NCI-H748 treated with DMSO at 0.1 percent for 48 hours (cell line): ENCODE measurements at places on chromosomes 3 and 15.
A peak's percentile ranks its signal among the peaks of the same experiment; 100 is the strongest.

DNA sequence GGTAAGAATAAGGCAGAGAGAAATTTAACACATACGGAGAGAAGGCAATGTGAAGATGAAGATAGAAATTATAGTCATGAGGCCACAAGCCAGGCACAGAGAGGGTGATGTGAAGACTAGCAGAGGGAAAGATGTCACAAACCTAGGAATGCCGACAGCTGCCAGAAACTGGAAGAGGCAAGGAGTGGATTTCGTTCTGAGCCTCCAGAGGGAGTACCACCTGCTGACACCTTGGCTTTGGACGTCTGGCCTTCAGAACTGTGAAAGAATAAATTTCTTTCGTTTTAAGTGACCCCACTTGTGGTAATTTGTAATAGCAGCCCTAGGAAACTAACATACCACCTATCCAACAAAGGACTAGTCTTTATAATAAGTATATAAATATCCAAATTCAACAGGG is 5.0 kb upstream of the SGO1 start:
- no peak for DNase-seq

- no peak for DNase-seq
Observed at GRCh38 chr3:65623362-65623761, 415.4 kb downstream of the MAGI1 start.

- DNase-seq = no peak
Observed at GRCh38 chr15:37115538-37115937, 15.2 kb upstream of the MEIS2 start.

GRCh38 chr15:36218322-36218721 is 361.1 kb upstream of the CDIN1 start:
- DNase-seq = no peak

DNA sequence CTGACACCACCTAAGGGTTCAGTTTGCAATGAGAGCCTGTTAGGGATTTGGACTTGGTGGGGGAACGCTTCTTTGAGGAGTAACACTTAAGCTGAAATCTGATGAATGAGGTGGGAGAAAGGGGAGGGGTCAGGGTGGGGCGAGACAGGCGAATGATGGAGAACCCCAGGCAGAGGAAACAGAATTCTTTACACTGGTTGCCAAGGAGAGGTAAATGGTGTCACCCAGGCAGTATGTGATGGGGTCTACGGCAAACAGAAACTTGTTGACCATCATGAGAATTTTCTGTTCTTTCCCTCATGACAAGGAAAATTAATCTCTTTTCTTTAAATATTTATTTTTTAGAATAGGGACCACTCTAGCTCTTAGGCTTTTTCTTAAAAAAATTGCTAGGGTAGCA is 157.2 kb upstream of the MITF start:
- no peak for DNase-seq

DNA sequence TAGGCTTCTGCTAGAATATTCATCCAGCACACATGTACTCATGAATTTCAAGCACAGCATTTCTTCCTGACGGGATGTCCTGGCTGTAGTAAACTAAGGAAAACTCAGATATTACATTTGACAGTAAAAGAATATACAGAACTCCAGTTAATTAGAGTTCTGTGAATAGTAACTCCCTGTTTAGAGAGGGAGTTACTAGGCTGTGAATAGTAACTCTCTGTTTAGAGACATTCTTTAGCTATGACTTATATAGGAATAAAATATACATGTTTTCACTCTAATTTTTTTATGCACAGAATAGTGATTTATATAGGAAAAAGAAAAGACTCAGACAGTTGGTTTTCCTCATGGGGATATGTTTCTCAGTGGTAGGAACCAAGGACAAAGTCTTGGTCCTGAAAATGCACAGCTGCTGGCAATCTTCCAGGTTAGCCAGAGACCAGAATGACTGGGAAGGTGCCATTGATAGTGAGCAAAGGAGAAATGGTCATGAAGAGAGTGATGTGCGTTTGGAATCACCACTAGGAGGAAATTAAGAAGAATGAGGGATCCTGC is 480.7 kb upstream of the THBS1 start:
- no peak for DNase-seq

- DNase-seq = peak; percentile 71
Observed at GRCh38 chr15:93942269-93942694, 289.1 kb upstream of the MCTP2 start.

GRCh38 chr3:113054552-113054951 is 63.8 kb downstream of the GTPBP8 start:
- no peak for DNase-seq

GRCh38 chr15:45364271-45364670 is 14.1 kb downstream of the GATM start:
- no peak for DNase-seq

GRCh38 chr15:70853973-70854665 is at the start of gene LARP6:
Gene LARP6, minus strand, starts transcription at chr15:70854157. Its CDS starts 69 bp downstream, at chr15:70854088.
- DNase-seq = no peak

DNA sequence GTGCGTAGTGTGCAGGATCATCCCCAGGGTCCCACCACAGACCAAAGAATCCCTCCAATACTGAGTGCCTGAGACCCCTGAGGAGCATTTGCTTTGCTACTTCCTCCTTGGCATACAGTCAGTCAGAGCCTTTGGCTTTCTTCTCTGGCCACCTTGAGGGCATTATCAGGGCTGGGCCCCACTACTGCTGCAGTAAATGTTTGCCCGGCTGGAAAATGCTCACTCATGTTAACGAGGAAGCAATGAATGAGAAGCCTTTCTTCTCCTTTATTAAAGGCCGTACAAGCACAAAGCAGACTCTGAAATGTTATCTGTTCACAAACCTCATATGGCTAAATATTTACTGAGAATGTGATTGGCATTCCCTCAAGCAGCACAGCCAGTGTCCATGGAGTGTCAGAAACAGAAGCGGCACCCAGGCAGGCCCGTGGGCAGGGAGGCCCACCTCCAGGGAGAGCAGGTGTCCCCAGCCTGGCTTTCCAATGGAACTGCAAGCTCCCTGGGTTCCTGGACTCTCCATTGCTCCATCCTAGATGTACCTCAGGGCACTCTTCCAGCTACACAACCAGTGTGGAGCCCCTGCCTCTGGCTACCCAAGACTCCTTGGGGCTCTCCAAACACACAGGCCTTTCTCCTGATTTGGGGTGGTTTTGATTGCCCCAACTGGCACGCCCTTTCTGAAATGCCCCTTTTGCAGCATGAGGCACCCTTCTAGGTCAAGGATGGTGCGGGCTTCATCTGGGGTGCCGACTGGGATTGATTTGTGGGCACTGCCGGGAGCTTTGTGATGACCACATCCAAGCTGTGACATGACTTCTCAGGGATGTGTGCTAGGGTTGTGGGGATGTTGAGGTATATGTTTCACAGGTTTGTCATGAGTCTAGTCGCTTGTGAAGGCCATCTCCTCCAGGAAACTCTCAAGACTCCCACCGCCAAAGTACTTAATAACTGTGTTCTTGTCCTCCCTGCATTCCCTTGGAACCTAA is 195.6 kb downstream of the FAM43A start:
- no peak for DNase-seq

GRCh38 chr3:121152573-121152972 is 244.6 kb downstream of the STXBP5L start:
- no peak for DNase-seq

- DNase-seq = no peak
Observed at GRCh38 chr3:42763021-42763420, 10.0 kb downstream of the CCDC13 start.

DNA sequence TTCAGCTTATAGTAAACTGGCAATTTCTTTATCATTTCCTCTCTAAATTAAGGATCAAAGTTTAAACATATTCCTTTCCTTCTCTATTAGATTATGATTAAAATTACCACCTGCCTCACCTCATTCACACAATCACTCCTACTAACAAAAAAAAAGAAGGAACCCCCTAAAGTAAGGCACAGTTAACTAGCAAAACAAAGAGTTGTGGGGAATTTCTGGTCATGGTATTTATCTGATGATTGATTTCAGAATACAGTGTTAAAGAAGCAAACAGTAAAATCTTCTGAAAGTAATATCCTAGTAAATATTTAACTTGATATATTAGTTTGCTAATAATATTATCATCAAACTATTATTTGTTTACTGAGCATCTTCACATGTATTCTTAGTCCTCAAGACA is 8.8 kb downstream of the GBE1 start:
- DNase-seq = no peak

- no peak for DNase-seq
Observed at GRCh38 chr15:100558771-100559254, 30.1 kb upstream of the CERS3 start.

DNA sequence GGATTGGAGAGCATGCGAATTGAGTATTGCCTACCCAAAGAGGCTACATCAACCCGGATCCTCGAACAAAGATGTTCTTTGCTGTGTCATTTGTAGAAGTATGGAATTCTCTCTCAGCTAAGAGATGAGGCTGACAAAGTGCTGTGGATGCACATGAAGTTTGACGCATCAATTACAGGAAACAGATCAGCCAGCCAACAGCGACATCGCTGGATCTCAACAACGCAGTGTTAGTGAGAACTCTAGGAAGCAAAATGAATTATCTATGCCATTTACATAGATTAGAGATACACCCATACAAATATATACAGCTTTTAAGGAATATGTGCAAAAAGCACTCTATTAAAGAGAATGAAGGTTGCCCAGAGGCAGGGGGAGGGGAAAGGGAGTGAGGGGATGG is 160.6 kb upstream of the RGMA start:
- no peak for DNase-seq

DNA sequence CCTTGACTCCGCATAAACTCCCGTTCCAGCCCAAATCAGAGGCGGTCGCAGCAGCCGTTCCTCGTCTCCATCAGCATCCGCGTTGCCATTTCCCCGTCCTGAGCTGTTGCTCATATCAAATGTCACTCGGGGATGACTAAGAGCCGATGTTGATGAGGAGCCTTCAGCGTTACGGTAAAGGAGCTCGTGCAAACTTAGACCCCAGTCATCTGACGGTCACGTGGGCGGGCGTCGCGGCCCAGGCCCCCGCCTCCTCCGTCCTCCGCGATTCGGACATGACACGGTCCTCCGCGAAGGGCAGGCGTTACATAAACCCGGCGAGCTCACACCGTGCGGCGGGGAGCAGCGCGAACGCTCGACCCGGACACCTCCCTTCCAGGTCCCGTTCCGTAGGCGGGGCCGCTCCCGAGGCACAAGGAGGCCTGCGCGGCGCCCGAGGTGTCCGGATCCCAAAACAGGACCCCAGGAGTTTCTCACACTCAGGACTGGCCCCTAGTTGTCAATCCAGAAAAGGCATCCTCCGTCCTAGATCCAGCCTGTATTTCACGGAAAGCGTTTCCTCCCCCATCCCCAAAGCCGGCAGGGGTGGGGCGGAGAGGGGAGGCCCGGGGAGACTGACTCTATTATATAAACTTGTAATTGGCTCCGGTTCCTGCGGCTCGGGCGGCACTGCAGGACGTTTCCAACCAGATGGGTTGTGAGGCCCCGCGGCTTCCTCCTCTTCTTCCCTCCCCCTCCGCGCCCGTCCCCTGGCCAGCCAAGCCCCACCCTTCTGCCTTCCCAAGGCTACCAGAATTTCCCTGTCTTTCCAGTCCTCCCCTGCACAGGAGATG is 100.0 kb upstream of the IGF1R start:
- DNase-seq = no peak

DNA sequence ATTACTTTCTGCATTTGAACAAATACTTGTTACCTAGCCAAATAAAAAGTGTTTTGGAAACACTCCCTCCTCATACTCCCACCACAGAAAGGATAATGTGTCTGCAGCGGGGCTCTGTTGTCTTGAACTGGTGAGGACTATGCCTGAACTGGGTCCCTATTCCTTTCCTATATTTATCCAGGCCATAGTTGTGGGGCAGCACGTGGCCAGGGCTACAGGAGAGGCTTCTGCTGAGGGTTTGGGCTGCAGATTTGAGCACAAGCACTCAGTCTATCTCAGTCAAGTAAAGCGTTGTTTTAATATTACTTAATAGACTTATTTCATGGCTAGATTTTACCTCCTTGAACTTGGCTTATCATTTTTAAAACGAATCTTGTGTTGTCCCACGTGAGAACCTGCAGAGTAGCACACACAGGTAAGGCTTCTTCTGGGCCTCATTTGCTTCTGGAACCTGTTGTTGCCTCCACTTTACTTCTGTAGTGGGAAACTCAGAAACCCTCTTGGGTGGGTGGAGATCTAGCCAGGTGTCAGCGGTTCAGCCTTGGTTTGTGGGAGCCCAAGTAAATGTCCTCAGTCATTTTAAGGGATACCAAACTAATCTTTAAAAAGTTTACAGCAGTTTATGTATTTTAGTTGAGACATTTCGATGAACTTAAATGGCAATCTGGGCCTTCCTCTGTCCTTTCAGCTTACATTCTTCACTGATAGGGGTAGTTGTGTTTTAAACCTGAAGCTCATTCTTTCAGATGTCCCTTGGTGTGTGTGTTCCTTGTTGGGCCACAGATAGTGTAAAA is 51.1 kb downstream of the TRIM71 start:
- DNase-seq = no peak

- DNase-seq = no peak
Observed at GRCh38 chr3:30659270-30660130, 53.1 kb downstream of the TGFBR2 start.

DNA sequence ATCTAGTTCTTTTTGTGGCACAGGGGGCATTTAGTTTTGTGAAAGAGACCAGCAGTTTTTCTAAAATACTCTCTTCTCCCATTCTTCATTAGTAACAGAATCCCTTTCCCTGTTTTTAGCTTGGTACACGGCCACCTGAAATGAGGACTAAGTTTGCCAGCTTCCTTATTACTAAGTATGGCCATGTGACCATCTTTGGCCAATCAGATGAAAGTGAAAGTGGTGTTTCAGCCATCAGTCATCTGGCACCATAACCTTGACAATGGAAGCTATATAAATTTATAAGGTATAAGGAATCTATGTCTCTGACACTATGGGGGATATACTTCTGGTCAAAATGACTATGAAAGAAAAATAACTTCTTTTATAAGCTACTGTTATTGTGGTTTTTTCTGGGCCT is 570.4 kb downstream of the AGBL1 start:
- DNase-seq = no peak

DNA sequence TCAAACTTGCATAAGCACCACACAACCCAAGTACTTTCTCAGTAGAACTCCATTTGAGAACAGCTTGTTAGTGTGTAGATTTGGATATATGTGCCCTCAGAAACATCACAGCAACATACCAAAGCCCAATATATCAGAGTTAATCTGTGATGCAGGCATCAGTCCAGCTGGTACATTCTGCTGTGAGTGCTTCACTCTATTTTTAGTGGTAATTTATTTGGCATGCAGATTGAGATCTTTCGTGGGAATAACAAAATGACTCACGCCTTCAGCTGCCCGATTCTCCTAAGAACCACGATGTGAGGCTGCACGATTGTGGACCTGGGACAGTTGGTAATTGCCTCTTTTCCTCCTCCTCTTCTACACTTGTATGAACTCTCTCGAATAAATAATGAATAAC is 730.7 kb downstream of the SQOR start:
- DNase-seq = no peak

DNA sequence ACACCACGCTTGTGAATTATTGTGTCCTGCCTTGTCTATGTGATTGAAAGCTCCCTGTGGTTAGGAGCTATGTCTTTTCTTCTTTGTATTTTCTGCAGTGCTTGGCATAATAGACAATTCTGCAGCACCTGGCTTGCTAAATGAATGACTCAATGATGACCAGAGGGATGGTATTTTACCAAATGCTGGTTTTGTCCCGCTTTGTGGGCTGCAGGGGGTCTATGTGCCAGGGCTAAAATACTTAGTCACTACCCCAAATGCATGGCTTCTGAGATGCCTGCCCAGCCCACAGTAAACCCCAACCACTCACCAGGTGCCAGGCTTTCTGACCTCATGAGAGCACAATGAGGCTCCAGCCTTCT is 50.9 kb downstream of the BOC start:
- DNase-seq = no peak
